T-helper 17 cell (primary cell): ENCODE measurements at places on chromosomes 7 and 10.

DNA sequence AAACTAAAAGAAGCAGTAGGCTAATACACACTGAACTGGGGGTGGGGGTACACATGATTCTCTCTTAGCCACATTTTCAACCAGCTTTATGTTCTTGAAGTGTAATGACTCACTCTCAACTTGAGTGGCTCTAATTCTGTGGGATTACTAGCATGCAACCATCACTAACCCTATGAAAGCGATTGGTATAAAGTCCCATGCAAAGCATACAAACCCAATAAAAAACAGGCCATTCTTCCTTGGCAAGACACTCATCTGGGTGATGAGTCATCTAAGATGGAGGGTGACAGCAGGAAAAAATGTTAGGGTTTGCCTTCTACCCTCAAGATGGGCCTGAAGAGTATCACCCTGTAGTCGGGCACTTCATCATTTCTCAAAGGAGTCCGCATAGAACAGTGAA, 14.9 kb upstream of the PON3 start:
- H3K27me3 ChIP-seq, result no peaks in the 10 kb centered on the region
- no peak overlapping the region for H3K4me3 ChIP-seq
- no peaks in the 10 kb centered on the region for H3K4me1 ChIP-seq
- no peak overlapping the region for H3K27ac ChIP-seq

DNA sequence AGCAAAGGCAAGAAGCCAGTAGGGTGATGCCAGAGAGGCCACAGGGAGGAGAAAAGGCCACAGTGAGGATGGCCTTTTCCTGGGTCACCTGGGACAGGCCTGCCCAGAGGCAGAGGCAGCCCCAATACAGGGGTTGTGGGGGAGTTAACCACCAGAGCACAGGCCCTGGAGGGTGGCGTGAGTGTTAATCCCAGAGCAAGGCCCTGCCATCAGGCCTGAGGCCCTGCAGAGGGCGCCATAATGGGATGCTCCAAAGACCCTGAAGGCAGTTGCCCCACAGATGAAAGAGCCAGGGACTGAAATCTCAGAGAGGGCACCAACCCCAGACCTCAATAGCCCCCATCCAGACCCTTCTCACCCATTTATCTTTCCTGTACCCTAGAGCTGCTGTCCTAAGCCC, 23.9 kb downstream of the SLC13A4 start:
- H3K4me3 ChIP-seq, result no peak overlapping the region
- H3K27ac ChIP-seq, result peak overlapping the region; percentile 47
- no peak for DNase-seq
- no peaks in the 10 kb centered on the region for H3K27me3 ChIP-seq
- H3K36me3 ChIP-seq, result no peaks in the 10 kb centered on the region

DNA sequence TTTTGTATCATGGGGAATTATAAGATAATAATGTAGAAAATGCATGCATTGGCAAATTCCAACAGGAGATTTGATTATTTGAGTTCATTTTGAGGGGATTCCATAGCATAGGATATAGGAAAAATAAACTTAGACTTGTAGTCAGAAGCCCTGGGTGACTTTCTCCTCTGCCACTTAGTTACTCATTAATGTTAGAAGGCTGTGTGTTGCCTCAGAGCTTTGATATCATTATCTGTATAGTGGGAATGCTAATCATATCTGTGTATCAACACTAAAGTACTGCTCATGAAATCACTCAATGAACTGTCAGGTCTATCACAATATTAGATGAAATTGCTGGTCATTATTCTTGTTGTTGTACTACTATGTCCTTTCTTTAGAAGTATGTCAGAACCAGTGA, 23.0 kb upstream of the TEX47 start:
- H3K27me3 ChIP-seq, result no peaks in the 10 kb centered on the region
- no peak for DNase-seq
- H3K4me1 ChIP-seq, result no peaks in the 10 kb centered on the region
- no peaks in the 10 kb centered on the region for H3K36me3 ChIP-seq
- no peak overlapping the region for H3K4me3 ChIP-seq
- no peak overlapping the region for H3K27ac ChIP-seq

GRCh38 chr7:90666186-90666585, 70.1 kb downstream of the CDK14 start:
- no peaks in the 10 kb centered on the region for H3K27me3 ChIP-seq
- DNase-seq, result no peak
- no peak overlapping the region for H3K4me3 ChIP-seq
- H3K36me3 ChIP-seq, result no peaks in the 10 kb centered on the region

GRCh38 chr7:28856656-28857055, 101.5 kb downstream of the TRIL start:
- peaks cover 6% of the 10 kb centered on the region for H3K4me1 ChIP-seq
- no peak overlapping the region for H3K27ac ChIP-seq
- peaks cover 62% of the 10 kb centered on the region for H3K27me3 ChIP-seq
- no peak overlapping the region for H3K4me3 ChIP-seq

DNA sequence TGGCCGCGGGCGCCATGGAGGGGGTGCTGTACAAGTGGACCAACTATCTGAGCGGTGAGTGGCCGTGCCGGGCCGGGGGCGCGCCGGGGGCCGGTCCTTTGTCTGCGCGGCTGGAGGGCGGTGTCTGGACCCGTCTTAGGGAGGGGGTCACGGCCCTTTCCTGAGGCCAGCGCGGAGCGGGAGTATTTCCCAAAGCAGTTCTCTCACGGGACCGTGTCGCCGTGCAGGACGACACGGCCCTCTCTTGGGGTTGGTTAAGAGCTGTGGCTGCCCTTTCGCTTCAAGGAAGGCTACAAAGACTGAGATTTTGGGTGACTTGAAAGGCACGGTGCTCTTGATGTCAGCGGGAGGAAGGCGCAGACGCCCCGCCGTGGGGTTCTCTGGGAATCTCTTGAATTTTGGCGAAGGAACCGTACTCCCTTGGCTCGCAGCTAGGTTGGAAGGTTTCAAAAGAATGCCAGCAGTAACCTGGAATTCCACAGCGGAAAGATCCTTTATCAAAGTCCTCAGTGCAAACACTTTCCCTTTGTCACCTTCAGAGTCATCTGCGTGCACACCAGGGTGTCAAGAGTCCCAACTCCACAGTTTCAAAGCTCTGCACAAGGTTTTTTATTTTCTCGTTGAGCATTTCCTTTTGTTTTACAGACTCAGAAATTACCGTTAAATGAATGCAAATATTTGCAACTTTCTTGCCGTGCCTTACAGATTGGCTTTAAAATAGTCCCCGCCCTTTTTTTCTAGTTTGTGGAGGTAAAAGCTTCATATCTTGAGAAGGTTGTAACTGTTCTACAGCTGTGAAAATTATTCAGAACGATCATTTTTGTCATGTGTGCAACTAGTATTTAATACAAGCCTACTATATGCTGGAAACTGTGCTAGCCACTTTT, 780 bp downstream of the PLEKHA8 start:
- H3K4me1 ChIP-seq, result peaks cover 23% of the 10 kb centered on the region
- no peaks in the 10 kb centered on the region for H3K27me3 ChIP-seq
- H3K4me3 ChIP-seq, result no peak overlapping the region

- no peak overlapping the region for H3K27ac ChIP-seq
- H3K4me3 ChIP-seq, result no peak overlapping the region
- no peak for DNase-seq
- H3K27me3 ChIP-seq, result peaks cover 15% of the 10 kb centered on the region
Measured at GRCh38 chr7:16432425-16432731, 11.0 kb upstream of the CRPPA start.

DNA sequence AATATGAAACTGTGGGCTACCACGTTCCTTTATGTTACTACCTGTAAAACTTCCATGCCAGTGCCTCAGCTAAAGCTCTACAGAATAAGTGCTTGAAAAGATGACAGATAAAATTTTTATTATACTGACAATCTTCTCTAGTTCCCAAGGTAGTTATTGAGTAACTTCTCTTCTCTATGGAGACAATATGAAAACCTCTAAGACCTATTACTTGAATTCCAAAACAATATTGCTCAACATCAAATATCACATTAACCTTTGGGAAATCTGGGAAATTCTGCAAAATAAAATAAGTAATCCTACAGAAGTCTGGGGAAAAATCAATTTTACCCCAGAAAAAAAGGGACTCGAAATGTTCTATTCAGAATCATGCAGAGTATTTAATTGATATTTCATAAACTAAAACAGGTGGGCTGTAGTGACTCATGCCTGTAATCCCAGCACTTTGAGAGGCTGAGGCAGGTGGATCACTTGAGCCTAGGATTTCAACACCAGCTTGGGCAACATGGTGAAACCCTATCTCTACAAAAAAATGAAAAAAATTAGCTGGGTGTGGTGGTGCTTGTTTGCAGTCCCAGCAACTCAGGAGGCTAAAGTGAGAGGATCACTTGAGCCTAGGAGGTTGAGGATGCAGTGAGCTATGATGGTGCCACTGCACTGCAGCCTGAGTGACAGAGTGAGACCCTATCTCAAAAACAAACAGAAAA, 23.8 kb upstream of the ANK3 start:
- H3K36me3 ChIP-seq, result no peaks in the 10 kb centered on the region
- no peak overlapping the region for H3K4me3 ChIP-seq

DNA sequence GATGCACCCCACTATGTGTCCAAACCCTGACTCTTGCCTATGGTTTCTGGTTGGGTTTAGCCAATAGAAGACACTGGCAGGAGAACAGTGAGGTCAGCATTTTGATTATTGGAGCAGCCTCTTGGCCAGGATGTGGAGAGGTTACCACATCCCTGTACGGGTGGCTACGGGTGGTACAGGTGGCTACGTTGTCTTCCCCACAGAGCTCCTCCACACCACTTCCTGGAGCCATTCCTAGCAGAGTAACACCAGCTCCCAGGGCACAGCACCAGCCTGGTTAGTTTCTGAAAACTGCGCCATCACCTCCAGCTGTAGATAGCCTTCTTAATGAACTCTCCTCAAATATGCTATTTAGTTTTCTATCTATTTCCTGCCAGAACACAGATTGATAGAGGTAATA, 445.2 kb downstream of the INHBA start:
- no peaks in the 10 kb centered on the region for H3K4me1 ChIP-seq
- no peak for DNase-seq
- H3K27ac ChIP-seq, result no peak overlapping the region

- no peak overlapping the region for H3K4me3 ChIP-seq
- H3K27me3 ChIP-seq, result peaks cover 8% of the 10 kb centered on the region
- H3K27ac ChIP-seq, result peak overlapping the region; percentile 43
- no peak for DNase-seq
Measured at GRCh38 chr7:6268907-6269306, 3.5 kb downstream of the CYTH3 start.

DNA sequence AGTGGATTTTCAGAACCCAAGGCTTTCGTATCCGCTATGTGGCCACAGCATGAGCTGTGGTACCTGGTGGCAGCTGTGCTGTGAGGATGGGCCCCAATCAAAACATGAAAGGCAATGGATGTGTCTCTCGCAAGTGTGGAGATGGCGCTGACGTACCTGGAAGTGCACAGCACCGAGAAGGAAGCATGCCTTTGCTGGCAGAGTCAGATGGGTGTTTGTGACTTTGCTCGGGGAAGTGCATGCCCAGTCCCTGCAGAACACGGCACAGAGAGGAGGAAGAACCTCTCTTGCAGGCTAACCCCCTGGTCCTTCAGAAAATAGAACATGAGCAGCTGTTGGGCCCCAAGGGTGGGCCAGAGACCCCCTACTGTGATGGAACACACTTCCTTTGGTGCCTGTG, 654.1 kb upstream of the ZWINT start:
- no peaks in the 10 kb centered on the region for H3K4me1 ChIP-seq
- no peaks in the 10 kb centered on the region for H3K27me3 ChIP-seq
- no peak for DNase-seq
- H3K4me3 ChIP-seq, result no peak overlapping the region

DNA sequence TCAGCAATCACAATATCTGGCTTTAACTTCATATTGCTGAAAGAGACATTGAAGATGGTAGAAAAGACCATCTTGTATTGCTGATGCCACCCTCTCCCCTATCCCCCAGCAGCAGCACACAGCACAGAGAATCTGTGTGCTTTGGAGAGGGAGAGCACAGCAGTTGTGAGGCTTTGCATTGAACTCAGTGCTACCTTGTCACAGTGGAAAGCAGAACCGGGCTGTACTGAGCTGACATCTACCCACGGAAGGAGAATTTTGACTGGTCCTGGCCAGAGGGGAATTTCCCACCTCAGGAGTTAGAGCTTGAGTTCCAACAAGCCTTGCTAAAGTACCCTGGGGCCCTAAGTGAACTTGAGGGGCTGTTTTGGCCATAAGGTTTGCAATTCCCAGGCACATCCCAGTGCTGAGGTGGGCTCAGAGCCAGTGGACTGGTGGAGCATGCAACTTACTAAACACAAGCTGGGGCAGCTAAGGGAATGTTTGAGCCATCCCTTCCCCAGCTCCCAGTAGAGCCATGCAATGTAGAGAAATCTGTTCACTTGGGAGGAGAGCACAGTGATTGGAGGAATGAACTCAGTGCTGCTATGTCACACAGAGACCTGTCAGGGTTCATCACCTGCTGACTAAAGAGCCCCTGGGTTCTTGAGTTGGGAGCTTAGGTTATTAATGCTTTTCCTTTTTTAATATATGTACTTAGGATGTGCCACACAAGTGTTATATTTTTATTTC, 62.1 kb downstream of the OR13A1 start:
- peaks cover 10% of the 10 kb centered on the region for H3K27me3 ChIP-seq
- no peaks in the 10 kb centered on the region for H3K36me3 ChIP-seq
- peaks cover 16% of the 10 kb centered on the region for H3K4me1 ChIP-seq

DNA sequence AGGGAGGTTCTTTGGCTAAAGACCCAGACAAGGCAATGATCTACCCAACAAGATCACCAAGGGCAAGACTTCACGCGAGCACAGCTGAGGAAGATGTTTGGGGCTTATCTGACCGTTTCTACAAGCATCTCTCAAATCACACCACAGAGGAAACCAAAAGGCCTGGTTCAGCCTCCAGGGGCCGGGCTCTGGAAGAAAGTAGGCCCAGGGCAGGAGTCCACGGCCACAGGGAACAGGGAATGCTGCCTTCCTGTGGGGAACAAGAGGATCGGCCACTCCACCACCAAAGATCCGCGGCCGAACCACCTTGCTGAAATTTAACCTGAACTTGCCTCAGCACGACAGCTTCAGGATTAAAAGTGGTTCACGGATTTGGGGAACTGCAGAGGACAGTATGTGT, 332.5 kb downstream of the PTPRN2 start:
- no peaks in the 10 kb centered on the region for H3K36me3 ChIP-seq
- DNase-seq, result no peak
- H3K27ac ChIP-seq, result no peak overlapping the region
- H3K4me1 ChIP-seq, result no peaks in the 10 kb centered on the region
- H3K27me3 ChIP-seq, result peaks cover 11% of the 10 kb centered on the region

GRCh38 chr10:121459622-121460453, 138.4 kb downstream of the FGFR2 start:
- H3K36me3 ChIP-seq, result no peaks in the 10 kb centered on the region
- no peaks in the 10 kb centered on the region for H3K4me1 ChIP-seq
- no peak for DNase-seq
- H3K27ac ChIP-seq, result no peak overlapping the region
- H3K27me3 ChIP-seq, result peaks cover 7% of the 10 kb centered on the region
- H3K4me3 ChIP-seq, result no peak overlapping the region

DNA sequence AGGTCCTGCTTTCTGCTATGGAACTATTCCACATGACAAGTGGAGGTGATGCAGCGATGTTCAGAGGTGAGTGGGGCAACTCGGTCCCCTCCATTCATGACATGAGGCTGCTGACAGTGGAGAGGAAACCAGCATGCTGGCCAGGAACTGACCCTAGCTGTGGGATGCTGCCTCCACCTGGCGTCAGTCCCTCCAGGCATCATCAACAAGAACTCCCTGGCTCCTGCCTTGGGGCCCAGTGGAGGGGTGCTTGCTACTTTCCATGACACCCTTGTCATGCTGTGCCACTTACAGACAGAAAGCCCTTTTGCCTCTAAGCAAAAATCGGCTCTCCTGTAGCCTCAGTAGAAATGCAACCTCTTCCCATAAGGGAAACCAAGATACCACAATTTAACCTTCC, 118.5 kb downstream of the LRRC18 start:
- H3K27me3 ChIP-seq, result peaks cover 39% of the 10 kb centered on the region
- H3K36me3 ChIP-seq, result no peaks in the 10 kb centered on the region
- no peaks in the 10 kb centered on the region for H3K4me1 ChIP-seq
- no peak overlapping the region for H3K27ac ChIP-seq
- DNase-seq, result no peak

- no peak overlapping the region for H3K27ac ChIP-seq
- H3K4me3 ChIP-seq, result no peak overlapping the region
- no peaks in the 10 kb centered on the region for H3K36me3 ChIP-seq
Measured at GRCh38 chr7:137760111-137760510, 86.7 kb downstream of the DGKI start.
